Body of pancreas (tissue), 4 donors: ENCODE measurements at places on chromosomes 3 and 15.

DNA sequence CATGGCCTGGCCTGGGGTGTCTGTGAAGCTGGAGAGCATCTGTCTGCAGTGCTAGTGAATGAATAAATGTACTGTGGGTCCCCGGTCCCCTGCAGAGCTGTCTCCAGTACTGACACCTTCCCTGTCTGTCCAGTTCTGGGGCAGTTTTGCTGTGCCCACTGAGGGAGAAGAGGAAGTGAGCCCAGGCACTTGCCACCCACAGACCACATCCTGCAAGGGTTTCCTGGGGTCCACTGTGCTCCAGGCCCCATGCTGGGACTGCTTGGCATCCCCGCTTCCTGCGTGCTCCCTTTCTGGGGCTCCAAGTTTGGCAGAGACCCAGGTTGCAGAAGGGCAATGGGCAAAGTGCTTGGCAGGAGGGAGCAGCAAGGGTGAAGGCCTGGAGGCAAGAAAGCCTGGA lies 4.9 kb upstream of the SLC6A6 start:
- no peak overlapping the region for H3K4me3 ChIP-seq
- DNase-seq = no peak
- no peaks in the 10 kb centered on the region for H3K27me3 ChIP-seq
- no peak overlapping the region for H3K27ac ChIP-seq

DNA sequence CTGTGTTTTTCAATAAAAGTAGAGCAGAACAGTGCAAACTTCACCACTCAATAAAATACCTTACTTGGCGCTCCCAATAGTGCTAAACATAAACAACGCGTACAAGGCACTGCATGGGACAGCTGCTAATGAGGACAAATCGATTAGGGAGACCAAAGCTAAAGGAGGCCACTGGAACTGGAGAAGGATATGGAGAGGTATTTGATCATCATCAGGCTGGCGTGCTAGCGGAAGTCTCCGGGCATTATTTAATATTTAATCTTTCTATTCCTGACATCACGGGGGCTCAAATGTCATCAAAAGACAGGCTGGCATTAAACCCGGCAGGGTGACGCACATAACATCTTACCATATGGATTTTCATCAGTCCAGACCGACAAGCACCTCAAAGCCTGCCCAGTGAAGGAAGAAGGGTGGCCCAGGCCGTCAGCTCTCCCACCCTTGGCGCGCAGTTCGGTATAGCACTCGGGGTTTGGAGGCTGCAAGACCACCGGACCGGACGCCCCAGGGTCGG lies 604 bp downstream of the CCPG1 start:
- peaks cover 49% of the 10 kb centered on the region for H3K4me1 ChIP-seq
- H3K27ac ChIP-seq = peak overlapping the region; percentile 99
- peak overlapping the region; percentile 81 for H3K4me3 ChIP-seq
- H3K36me3 ChIP-seq = no peaks in the 10 kb centered on the region

DNA sequence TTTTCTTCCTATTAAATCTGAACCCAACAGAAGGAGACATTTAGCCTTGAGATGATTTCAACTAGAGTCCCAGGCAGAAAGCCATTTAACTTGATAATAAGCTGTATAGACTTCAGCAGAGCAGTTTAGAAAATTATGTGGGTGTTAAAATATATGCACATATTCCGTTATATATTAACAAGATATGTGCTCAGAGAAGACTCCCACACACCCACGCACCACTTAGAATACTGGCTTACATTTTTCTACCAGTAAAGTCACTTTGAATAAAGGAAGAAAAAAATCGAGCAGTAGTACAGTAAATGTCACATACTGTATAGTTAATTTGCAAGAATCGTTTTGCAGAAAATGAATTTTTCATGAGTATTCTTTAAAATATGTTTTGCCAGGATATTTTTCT lies 599.3 kb downstream of the FGF12 start:
- H3K4me1 ChIP-seq = no peaks in the 10 kb centered on the region
- H3K4me3 ChIP-seq = no peak overlapping the region
- no peaks in the 10 kb centered on the region for H3K27me3 ChIP-seq
- no peak overlapping the region for H3K27ac ChIP-seq
- H3K36me3 ChIP-seq = no peaks in the 10 kb centered on the region

DNA sequence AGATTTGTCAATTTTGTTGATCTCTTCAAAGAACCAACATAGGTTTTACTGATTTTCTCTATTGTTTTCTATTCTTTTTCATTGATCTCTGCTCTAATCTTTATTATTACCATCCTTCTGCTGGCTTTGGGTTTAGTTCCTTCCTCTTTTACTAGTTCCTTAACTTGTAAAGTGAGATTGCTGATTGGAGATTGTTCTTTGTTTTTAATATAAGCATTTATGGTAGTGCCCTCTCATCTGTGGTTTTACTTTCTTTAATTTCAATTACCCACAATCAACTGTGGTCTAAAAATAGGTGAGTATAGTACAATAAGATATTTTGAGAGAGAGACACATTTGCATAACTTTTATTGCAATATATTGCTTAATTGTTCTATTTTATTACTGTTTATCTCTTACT lies 13.2 kb upstream of the CLRN1 start:
- no peak overlapping the region for H3K27ac ChIP-seq
- no peaks in the 10 kb centered on the region for H3K36me3 ChIP-seq
- no peak for DNase-seq
- H3K4me3 ChIP-seq = no peak overlapping the region
- no peaks in the 10 kb centered on the region for H3K27me3 ChIP-seq

DNA sequence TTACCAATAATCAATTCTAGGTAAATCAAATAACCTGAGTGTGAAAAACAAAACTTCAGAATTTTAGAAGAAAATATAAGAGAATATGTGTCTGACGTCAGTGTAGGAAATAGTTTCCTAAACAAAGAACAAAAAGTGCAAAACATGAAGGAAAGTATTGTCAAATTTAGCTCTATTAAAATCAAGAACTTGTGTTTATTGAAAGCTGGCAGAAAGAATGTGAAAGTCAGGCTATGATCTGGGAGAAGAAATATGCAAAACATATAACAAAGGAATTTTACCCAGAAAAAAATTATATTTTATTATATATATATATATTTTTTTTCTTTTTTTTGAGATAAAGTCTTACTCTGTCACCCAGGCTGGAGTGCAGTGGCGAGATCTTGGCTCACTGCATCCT lies 129.1 kb upstream of the ANKRD28 start:
- DNase-seq = no peak
- no peak overlapping the region for H3K27ac ChIP-seq
- no peaks in the 10 kb centered on the region for H3K27me3 ChIP-seq
- H3K4me1 ChIP-seq = no peaks in the 10 kb centered on the region
- no peak overlapping the region for H3K4me3 ChIP-seq

GRCh38 chr3:35067750-35068149 lies 571.6 kb upstream of the ARPP21 start:
- H3K27me3 ChIP-seq = no peaks in the 10 kb centered on the region
- H3K4me3 ChIP-seq = no peak overlapping the region
- no peaks in the 10 kb centered on the region for H3K36me3 ChIP-seq
- H3K4me1 ChIP-seq = no peaks in the 10 kb centered on the region
- no peak overlapping the region for H3K27ac ChIP-seq

DNA sequence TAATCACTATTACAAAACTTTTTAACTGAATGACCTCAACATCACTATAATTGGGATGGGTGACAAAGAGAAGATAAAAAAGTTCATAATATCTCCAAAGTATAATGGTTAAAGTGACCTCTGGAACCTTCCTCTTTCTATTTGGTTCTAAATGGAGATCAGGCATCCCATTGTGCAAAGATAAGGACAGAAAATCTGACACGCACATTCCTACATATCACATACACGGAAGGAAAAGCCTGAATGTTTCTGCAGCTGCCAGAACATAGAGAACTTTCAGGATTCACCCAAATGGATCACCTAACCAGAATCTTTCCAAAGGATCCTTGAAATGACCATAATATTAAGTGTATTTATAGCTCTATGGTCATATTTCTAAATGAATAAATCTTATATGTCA lies 128.2 kb downstream of the TFDP2 start:
- H3K27ac ChIP-seq = no peak overlapping the region
- H3K4me3 ChIP-seq = no peak overlapping the region
- DNase-seq = no peak
- no peaks in the 10 kb centered on the region for H3K27me3 ChIP-seq
